ENCODE measurements at places on chromosomes 1 and 21. TPM values are rescaled to one million over a fixed set of nuclear protein-coding genes. Genes with fewer than 3 reads are reported as not detected.

DNA sequence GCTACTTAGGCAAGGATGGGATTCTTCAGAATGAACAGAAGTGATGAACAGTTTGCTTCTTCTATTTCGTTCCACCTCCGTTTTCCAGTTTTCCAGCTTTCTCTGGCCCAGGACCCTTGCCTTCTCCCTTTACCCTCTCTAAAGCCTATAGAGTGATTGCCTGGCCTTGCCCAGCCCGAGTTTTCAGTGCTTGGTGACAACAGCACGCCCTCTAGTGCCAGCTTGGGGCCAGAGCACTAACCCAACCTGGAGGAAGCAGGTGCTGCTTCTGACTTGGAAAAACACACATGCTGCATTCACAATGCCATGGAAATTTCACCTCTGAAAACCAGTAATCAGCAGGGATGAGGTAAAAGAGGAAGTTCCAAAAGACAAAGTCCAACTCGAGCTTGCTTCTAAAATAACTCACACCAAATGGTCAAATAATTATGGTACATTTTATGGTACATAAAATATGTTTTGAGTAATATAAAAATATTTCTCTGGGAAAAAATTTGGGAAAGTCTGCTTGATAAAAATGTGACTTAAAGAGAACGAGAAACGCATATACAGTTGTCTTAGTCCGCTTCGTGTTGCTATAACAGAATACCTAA is 26.1 kb downstream of the UBE2T start:
- peak; percentile 87 for DNase-seq
- H3K36me3 ChIP-seq, result no peaks in the 10 kb centered on the region
- no peak overlapping the region for H3K4me3 ChIP-seq
- peaks cover 5% of the 10 kb centered on the region for H3K4me1 ChIP-seq

Gene DCST2
- 0.67 TPM for total RNA-seq

Gene SLC1A7
- total RNA-seq, result not detected

- H3K4me3 ChIP-seq, result no peak overlapping the region
- H3K27me3 ChIP-seq, result no peaks in the 10 kb centered on the region
- no peaks in the 10 kb centered on the region for H3K4me1 ChIP-seq
- no peak for DNase-seq
- no peaks in the 10 kb centered on the region for H3K36me3 ChIP-seq
Measured at GRCh38 chr1:71509051-71509595, 428.3 kb upstream of the ZRANB2 start.

- no peak for DNase-seq
- H3K4me1 ChIP-seq, result no peaks in the 10 kb centered on the region
- H3K27me3 ChIP-seq, result no peaks in the 10 kb centered on the region
- no peak overlapping the region for H3K27ac ChIP-seq
Measured at GRCh38 chr1:73627723-73628122, 570.3 kb downstream of the LRRIQ3 start.

DNA sequence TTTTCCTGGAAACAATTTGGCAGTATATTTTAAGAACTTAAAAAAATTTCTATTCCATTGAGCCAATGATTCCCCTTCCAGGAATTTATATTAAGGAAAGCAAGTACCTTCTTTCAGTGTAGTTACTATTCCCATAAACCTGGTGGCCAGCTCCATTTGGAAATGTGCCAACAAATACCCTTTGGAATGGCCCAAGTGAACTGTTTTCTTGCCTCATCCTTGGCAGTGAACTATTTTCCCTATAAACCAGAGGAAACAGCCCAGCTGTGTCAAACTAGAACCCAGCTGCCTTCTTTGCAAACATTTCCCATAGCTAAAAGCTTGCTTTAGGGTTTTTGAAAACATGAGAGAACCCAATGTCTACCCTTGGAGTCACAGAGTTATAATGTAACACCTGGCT is 496.9 kb downstream of the NEGR1 start:
- no peak overlapping the region for H3K4me3 ChIP-seq
- DNase-seq, result no peak
- H3K27me3 ChIP-seq, result no peaks in the 10 kb centered on the region
- H3K27ac ChIP-seq, result no peak overlapping the region

GRCh38 chr1:179146911-179147310 is 65.0 kb downstream of the TOR3A start:
- DNase-seq, result no peak
- H3K36me3 ChIP-seq, result peaks cover 11% of the 10 kb centered on the region
- no peaks in the 10 kb centered on the region for H3K27me3 ChIP-seq
- no peak overlapping the region for H3K27ac ChIP-seq

DNA sequence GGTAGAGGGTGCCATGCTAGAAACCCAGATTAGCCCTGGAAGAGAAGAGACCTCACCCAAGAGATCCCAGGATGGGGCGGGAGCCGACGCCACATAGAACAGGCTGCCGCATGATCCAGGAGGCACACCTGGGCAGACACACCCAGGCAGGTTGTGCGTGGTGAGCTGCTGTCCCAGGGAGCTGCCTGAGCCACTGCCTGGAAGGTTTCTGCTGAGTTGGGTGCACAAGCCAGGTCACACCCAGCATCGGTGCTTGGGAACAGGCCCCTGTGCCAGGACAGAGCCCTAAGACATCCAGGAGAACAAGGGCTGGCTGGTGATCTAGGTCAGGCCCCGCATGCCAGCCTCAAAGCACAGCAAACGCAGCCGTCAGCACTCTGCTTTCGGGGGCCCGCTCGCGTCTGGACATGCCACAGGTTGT is 40.2 kb downstream of the CTNNBIP1 start:
- H3K36me3 ChIP-seq, result no peaks in the 10 kb centered on the region
- no peak overlapping the region for H3K4me3 ChIP-seq
- no peak overlapping the region for H3K27ac ChIP-seq
- no peak for DNase-seq
- no peaks in the 10 kb centered on the region for H3K27me3 ChIP-seq

Gene KIAA0040
- total RNA-seq, result 26.1 TPM

GRCh38 chr1:222784371-222784770 is 30.5 kb upstream of the DISP1 start:
- H3K27ac ChIP-seq, result no peak overlapping the region
- no peaks in the 10 kb centered on the region for H3K36me3 ChIP-seq
- H3K4me1 ChIP-seq, result peaks cover 2% of the 10 kb centered on the region
- peaks cover 19% of the 10 kb centered on the region for H3K27me3 ChIP-seq

GRCh38 chr1:110060662-110061060 is 9.8 kb downstream of the ALX3 start:
- H3K27me3 ChIP-seq, result no peaks in the 10 kb centered on the region
- no peak overlapping the region for H3K4me3 ChIP-seq
- H3K4me1 ChIP-seq, result no peaks in the 10 kb centered on the region
- no peak overlapping the region for H3K27ac ChIP-seq
- H3K36me3 ChIP-seq, result peaks cover 18% of the 10 kb centered on the region
- no peak for DNase-seq

- DNase-seq, result no peak
- H3K27ac ChIP-seq, result peak overlapping the region; percentile 90
- H3K4me1 ChIP-seq, result peaks cover 29% of the 10 kb centered on the region
- peaks cover 3% of the 10 kb centered on the region for H3K36me3 ChIP-seq
- peak overlapping the region; percentile 98 for H3K4me3 ChIP-seq
Measured at GRCh38 chr1:113072141-113072756, 749 bp upstream of the LRIG2 start.

DNA sequence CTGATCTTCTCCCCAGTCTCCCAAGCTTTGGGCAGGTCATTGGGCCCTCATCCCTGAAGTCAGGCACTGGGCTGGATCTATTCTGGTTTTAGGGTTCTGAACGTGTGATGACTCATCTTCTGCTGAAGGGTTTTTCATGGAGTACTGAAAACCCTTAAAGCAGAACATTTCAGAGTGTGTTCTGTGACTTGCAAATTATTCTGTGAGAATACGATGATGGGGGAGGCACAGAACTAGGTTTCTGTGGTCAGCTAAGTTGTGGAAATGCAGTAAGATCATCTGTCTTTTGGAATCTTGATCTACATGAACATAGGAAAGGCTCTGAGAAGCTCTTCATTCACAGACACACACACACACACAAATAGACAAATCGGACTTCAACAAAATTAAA is 46.2 kb downstream of the NAV1 start:
- no peak for DNase-seq
- no peaks in the 10 kb centered on the region for H3K36me3 ChIP-seq
- H3K4me1 ChIP-seq, result no peaks in the 10 kb centered on the region

Gene OR2T11
- total RNA-seq, result not detected

Gene PARK7
- total RNA-seq, result 294 TPM

DNA sequence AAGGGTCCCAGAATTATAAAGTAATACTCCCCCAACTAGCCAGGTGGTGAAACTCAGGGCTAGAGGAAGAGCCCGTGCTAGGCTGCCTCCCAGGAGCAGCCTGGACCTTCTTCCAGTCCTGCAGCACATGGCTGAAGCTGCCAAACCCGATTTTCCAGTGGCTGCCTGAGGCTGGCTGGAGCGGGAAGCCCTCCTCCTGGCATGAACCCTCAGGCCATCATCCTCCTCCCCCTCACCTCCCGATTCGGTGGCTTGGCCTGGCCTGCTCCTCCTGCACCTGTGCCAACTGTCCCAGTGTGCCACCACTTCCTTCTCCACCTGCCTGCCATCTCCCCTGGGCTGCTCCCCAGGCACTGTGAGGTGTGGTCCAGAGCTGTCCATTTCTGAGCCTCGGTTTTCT is 3.0 kb upstream of the TSPAN1 start:
- no peak overlapping the region for H3K4me3 ChIP-seq
- no peak overlapping the region for H3K27ac ChIP-seq
- H3K4me1 ChIP-seq, result peaks cover 9% of the 10 kb centered on the region
- H3K36me3 ChIP-seq, result no peaks in the 10 kb centered on the region

Gene MAP3K21
- 3.0 TPM for total RNA-seq

- no peak overlapping the region for H3K4me3 ChIP-seq
- no peaks in the 10 kb centered on the region for H3K27me3 ChIP-seq
- no peak overlapping the region for H3K27ac ChIP-seq
- peaks cover 13% of the 10 kb centered on the region for H3K4me1 ChIP-seq
Measured at GRCh38 chr1:17429183-17429582, 10.3 kb downstream of the RCC2 start.

DNA sequence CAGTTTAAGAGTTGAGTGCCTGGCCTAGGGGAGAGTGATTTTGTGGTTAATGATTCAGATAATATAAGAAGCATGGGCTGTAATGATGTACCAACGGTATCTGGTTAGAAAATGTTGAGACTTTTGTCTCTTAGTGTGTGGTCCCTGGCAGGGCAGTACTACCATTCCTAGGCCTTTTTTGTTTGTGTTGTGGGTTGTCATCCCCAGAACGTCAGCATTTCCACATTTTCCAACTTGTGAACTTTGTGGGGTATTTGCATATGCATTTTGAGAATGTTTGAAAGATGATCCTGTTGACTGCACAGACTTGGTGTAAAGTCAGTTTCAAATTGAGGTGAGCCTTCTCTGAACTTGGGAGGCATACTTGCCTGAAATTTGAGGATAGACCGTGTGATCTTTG is 11.4 kb downstream of the NEK7 start:
- H3K27ac ChIP-seq, result peak overlapping the region; percentile 93
- DNase-seq, result no peak
- H3K27me3 ChIP-seq, result no peaks in the 10 kb centered on the region
- peak overlapping the region; percentile 54 for H3K4me3 ChIP-seq

DNA sequence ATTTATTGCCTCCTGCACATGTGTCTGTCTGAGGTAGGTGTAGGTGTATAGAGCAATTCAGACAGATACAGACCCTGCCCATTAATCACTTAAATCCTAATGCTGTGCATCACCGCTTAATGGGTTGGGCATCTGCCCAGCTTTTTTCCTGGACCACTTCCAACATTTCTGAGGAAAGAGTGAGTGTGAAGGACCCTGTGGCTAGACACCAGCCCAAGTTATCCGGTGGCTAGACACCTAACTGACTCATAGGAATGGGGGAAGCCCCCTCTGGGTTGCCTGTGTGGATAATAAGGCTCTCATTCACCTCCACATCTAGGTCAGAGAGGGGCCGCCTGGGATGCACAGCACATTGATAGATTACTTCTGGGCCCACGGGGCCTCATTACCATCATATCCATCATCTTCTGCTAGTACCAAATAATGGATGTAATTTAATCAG is 121.1 kb upstream of the RAVER2 start:
- H3K4me1 ChIP-seq, result peaks cover 9% of the 10 kb centered on the region
- no peaks in the 10 kb centered on the region for H3K27me3 ChIP-seq
- H3K4me3 ChIP-seq, result no peak overlapping the region

DNA sequence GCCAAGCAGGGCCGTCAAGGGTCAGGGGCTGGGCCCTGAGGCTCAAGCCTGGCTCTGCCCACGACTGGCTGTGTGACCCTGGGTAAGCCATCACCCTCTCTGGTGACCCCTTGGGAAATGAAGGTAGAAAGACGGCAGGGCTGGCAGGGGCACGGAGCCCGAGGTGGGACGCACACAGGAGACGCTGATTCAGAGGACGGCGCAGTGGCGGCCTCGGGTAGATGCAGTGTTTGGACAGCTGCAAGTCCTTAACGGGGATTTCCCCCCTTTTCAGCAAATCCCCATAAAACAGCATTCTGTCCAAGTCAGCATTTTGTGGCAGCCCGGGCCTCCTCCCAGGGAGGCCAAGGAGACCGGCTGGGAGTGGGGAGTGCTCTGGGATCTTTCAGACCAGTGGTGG is 16.7 kb downstream of the COL8A2 start:
- DNase-seq, result no peak
- H3K27ac ChIP-seq, result no peak overlapping the region
- no peaks in the 10 kb centered on the region for H3K27me3 ChIP-seq

DNA sequence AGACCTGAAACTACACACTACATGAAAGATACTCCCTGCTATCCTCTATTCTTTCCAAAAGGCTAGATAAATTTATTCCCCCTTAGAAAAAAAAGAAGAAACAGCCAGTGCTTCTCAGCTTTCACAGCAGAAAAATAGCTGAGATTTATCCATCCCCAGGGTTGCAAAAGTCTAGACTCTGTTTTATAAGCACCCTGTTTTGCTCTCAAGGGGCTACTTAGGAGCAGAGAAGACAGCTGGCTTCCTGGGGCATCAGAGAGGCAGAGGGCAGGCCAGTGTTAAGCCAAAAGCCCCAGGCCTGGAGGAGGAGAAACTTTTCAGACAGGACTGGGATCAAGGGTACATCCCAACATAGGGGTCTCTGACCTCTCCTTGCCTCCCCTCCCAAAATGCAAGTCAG is 3.9 kb downstream of the LAMB3 start:
- no peak overlapping the region for H3K4me3 ChIP-seq
- H3K36me3 ChIP-seq, result no peaks in the 10 kb centered on the region
- no peak overlapping the region for H3K27ac ChIP-seq
- peaks cover 46% of the 10 kb centered on the region for H3K4me1 ChIP-seq

DNA sequence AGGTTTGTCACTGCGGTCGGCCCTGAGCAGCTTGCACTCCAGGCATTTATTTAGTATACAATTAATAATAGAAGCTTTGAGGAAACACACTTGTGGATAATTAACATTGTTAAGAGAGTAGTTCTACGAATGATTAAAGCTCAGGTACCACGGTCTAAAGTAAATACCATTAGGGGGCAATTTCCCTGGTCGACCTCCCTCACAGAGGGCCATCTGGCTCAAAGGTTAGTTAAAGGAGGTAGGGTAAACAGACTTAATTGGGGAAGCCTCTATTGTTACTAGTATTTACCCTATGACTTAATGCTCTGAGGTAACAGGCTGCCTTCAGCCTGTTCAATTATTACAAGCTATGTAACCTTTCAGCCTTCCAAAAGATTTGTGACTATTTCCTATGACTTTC is 122.3 kb upstream of the SLC44A3 start:
- peaks cover 12% of the 10 kb centered on the region for H3K27me3 ChIP-seq
- H3K4me1 ChIP-seq, result no peaks in the 10 kb centered on the region
- H3K36me3 ChIP-seq, result no peaks in the 10 kb centered on the region
- no peak overlapping the region for H3K27ac ChIP-seq
